ENCODE measurements at places on chromosomes 5 and 9.

DNA sequence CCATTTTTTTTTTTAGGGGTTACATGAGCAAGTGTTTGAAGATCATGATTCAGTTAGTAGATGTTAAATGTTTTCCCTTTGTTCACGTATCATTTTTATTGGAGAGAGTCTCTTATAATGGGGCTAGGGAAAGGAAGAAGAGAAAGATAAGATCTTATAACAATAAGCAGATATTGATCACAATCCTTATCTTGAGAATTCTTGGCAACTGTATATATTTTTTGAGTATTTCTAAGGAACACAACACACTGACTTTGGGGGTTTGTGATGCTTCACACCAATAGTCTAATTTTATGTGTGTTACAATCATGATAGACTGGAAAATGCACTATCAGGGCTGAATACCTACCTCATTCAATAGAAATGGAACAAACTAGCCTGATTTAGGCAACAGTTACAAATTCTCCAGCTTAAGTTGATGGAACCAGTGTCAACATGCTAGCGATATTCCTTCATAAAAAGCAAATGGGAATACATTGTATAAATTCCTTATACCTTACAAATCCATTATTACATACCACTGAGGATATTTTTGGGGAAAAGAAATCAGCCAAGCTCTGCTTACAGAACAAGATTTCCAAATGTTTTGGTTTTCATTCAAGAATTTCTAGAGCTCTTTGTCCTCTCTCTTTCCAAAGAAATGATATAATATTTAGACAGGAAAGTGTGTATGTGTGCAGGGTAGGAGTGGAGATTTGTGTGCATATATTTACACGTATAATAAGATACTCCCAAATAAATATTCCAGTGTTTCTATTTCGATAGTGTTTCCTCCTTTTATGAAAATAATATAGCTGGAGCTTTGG, 41.5 kb downstream of the SVEP1 start:
- no peak for DNase-seq

GRCh38 chr5:71587766-71588532, 809 bp downstream of the MCCC2 start:
- DNase-seq, result no peak

DNA sequence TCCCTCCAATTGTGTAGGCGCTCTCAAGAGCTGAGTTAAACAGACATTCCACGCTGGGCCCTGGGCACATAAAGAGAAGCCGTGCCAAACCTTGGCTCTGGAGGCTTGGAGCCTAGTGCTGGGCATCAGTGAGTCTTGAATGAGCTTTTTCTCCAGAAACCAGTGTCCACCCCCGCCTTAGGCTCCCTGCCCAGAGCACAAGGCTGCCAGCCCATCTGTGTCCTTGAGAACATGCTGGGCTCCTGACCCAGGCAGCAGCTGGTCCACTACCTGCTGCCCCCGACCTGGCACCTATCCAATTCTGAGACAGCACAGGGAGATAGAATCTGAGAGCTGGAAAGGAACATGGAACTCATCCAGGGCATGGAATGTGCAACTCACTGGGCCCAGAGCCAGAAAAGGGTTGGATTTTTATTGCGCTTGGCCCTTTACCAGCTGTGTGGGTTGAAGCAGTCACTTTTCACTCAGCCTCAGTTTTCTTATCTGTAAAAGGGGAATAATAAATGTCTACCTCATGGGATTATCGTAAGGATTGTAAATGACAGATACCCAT, 92.4 kb upstream of the CPLX2 start:
- DNase-seq, result no peak

DNA sequence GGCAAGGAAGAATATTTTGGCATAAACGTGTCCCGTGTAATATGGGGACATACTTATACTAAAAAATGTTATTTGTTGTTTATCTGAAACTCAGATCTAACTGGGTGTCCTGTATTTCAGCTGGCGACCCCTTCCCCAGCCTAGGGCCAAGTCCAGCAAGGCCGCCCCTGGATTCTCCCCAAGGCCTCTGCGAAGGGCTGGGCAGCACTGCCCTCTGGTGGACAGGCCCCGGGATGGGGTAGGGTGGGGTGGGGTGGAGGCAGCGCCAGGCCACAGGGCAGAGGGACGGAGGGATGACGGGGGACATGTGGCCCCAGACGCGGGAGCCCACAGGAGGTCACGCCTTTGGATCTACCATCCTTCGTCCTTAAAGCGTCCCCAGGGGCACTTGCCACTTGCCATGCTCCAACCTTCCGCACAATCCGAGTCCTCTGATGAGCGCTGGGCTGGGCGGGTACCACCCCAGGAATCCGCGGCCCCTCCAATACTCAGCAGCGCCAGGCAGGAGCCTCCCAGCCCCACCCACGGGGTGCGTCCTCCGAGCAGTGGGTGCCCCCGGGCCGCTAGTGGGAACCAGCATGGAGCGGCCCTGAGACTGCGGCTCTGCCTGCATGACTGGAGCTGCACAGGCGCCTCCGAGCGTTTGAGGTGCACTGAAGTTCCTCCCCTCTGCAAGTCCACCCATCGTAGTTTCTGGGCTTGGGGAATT, 7.1 kb upstream of the AGPAT2 start:
- DNase-seq, result no peak

DNA sequence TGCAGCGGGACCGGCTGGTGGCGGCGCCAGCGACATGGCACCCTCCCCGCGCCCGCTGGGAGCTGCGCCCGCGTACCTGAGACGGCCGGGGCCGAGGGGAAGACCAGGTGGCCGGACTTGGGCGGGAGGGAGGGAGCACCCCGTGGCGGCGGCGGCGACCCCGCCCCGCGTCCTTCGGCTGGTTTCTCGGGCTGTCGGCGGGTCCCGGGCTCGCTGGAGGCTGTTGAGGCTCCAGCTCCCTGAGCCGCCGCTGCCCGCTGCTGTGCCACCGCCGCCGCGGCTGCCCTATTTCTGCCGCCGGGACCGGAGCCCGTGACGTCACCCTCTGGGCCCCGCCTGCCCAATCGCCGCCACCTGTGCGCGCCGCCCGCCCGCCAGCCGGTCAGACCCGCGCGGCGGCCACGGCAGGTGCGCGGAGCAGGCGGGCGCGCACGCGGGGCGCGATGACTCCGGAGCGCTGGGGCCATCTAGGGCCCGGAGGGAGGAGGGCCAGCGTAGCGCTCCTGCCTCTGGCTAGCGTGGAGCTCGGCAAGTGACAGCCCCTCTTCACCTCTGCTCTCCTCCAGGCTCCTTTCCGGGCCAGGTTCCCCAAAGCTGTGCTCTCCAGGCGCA, at the start of gene FSTL4:
FSTL4 (minus strand) TSS at position 293 of the 612 bp plus-strand sequence.
- no peak for DNase-seq

DNA sequence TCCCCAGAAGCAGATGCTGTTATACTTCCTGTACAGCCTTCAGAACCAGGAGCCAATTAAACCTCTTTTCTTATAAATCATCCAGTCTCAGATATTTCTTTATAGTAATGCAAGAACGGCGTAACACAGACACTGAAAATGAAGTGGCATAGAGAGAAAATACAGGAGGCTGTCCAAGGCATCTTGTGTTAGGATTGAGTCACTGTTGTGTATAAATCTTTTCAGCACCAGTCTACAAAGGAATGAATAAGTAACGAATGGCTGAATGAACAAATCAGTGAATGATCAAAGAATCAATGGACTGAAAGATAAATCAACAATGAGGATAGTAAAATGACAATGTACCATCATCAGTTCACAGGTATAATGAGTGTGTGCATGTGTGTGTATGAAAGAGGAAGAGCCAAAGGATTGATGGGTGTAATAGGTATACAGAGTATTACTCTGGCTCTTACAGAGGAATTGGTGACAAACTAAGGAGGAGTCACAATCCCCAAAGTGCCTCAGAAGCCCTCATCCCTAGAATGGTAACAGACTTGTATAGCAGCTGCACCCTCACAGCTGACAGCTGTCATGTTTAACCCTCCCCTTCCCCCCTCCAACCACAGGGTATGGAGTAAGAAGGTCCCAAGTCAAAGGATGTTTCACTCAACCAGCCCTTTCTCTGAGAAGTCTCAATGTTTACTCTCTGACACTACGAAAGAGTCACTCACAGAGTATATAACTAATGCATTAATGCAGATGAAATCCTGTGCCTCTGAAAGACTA, 29.8 kb upstream of the MIER3 start:
- no peak for DNase-seq

GRCh38 chr5:135276151-135276550, 122.9 kb downstream of the MACROH2A1 start:
- no peak for DNase-seq

DNA sequence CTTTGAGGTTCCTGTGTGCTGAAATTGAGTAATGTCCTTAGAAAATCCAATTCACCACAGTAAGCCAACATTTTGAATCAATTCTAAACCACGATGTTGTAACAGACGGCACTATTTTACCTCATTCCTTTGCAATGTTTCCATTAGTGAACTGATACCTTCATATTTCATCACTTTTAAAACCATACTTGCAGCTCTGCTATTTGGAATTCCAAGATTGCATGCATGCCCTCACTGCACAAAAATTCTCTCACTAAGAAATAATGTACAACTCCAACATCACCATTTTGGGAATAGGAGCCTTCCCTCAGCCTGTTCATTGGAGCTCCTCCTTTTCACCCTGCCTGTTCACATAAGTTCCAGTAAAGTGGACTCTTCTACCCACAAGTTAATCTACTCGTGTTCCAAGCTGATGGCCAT, 74.8 kb upstream of the TGFBR1 start:
- no peak for DNase-seq
